ENCODE measurements at places on chromosomes 2 and 18.

GRCh38 chr2:190582736-190583506 lies 48.4 kb upstream of the NEMP2 start:
- no peak for DNase-seq

DNA sequence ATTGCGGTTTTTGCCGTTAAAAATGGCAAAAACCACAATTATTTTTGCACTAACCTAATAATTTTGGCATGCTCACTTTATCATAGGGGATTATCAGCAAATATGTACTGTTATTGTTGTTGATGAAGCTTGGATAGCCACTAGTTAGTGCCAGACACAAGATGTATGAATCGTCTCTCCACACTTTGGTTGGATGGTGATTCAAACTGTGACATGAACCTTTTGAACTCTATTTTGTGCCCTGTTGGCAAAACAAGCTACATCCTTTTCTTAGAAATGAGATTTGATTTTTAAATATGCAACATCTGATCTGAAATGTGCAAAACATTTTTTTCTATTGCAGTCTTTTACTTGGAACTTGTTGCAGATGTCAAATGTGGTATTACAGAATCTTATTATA lies 48.8 kb upstream of the DTNB start:
- no peak for DNase-seq

DNA sequence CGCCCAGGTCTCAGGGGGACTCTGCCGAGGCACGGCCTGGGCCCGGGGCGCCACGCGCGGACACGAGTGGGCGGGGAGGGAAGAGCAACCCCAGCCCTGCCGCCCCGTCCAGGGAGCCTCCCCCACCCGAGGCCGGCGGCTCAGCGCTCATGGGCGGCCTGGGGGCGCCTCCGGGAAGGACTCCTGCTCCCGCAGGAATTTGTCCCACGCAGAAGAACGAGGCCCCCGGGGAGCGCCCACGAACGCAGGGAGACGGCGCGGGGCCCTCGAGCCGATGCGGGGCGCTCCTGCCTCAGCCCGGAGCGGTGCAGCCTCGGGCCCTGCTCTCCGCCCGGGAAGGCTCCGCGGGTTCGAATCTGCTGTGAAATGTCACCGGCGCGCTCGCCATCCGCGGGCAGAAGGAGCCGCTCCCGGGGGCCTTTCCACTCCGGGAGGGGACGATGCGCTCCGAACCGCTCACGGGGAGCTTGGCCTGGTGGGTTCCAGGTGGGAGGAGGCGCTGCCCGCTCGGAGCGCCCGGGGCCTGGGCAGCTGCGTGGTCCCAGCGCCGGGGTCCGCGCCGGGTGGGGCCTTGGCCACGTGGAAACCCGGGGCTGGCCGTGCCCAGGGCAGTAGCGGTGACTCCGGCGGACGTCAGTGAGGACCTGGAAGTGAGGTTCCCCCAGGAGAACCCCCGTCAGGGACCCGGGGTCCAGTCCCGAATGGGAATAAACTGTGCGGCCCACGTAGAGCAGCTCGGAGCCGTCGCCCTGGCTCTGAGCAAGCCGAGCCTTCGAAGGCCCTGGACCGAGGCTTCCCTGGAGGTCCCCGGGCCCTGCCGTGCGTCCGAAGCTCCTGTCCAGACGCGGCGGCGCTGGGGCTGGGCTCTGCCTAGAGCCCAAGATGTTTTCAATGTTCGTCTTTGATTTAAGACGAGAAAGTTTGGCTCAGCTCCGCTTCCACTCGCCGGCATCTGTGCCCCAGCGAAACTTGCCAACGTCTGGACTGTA lies 41.4 kb upstream of the CTDP1 start:
- no peak for DNase-seq

- DNase-seq: no peak
Measured at GRCh38 chr18:56987236-56987635, 159.7 kb upstream of the BOD1L2 start.

GRCh38 chr2:165877565-165878550 lies 75.7 kb downstream of the TTC21B start:
- DNase-seq: no peak

Measured in nucleus accumbens (tissue), 56 donors.